ENCODE measurements at places on chromosomes 5 and 9. TPM values are rescaled to one million over a fixed set of nuclear protein-coding genes. Genes with fewer than 3 reads are reported as not detected.

SIT1 gene
- 8.2 TPM for total RNA-seq

SH2D3C gene
- 6.4 TPM for total RNA-seq

NDUFA8 gene
- total RNA-seq: 59.8 TPM

RBM18 gene
- 15.0 TPM for total RNA-seq

FYB1 gene
- total RNA-seq: not detected

STK32A gene
- 2.5 TPM for total RNA-seq

LHX2 gene
- 0.11 TPM for total RNA-seq

GABRA1 gene
- 17.3 TPM for total RNA-seq

ACTBL2 gene
- not detected for total RNA-seq

SGCD gene
- 0.04 TPM for total RNA-seq

TRMO gene
- 5.6 TPM for total RNA-seq

TSSK1B gene
- not detected for total RNA-seq

PCDHGA9 gene
- total RNA-seq: 1.1 TPM

TMEM245 gene
- total RNA-seq: 42.1 TPM

MUSK gene
- total RNA-seq: not detected

POLR3G gene
- total RNA-seq: 179 TPM

LCP2 gene
- total RNA-seq: 0.26 TPM

CDC20B gene
- not detected for total RNA-seq

NKD2 gene
- total RNA-seq: 7.9 TPM

STING1 gene
- total RNA-seq: 0.26 TPM

ZNF618 gene
- total RNA-seq: 28.5 TPM

LCN15 gene
- 0.61 TPM for total RNA-seq

MYOT gene
- not detected for total RNA-seq

MEIKIN gene
- not detected for total RNA-seq

GFRA3 gene
- total RNA-seq: 1.2 TPM

ARL14EPL gene
- total RNA-seq: not detected

DNM1 gene
- total RNA-seq: 43.7 TPM

KCTD16 gene
- 0.10 TPM for total RNA-seq

All from H1 (cell line).